ENCODE measurements at places on chromosomes 3 and 15.

- DNase-seq, result no peak
Observed at GRCh38 chr3:138412821-138413551, 21.4 kb upstream of the ESYT3 start.

DNA sequence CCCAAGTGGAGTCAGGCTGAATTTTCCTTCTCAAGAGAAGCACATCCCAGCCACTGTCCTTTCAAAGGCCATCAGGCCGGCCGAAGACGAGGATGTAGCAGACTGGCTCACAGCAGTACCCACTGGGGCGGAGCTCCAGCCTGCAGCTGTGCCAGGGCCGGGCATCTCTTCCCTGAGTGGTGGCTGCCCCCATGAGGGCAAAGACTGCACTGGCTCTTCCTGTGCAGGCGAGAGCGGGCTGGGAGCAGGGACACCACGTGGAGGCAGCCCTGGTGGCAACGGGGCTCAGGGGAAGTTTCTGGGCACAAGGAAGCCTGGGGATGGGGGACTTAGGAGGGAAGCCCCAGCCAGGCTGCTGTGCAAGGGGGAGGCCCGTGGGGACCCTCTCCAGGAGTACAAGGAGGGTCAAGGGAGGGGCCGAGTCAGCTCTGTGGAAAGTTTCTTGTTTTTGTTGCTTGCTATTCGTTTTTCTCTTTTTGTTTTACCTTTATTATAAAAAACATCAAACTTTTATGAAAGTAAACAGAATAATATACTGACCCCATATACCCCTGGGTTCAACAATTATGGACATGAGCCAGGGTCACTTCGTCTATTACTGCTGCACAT, 66.1 kb downstream of the RPN1 start:
- DNase-seq, result no peak

GRCh38 chr3:25479727-25480010, 51.6 kb downstream of the RARB start:
- DNase-seq, result no peak

DNA sequence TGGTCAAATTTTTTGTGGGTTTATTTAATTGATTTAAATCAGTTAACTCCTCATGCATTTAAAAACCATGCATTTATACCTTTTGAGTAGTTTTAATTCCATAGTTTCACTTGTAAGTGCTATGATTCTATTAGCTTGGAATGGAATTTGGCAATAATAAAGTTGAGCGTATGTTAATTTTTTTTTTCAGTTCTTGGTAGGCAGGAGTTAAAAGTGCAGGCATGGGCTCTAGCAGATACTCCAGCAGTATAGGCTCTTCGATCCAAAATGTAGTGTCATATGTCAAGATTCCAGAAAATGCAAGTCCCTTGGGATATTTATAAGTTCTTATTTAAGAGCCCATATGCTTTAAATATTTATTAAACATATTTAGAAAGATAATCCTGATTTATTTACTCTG, 70.3 kb downstream of the LYSMD4 start:
- no peak for DNase-seq

GRCh38 chr3:23175341-23176083, 27.6 kb upstream of the UBE2E2 start:
- no peak for DNase-seq

- DNase-seq, result no peak
Observed at GRCh38 chr3:158347966-158348365, 223.0 kb upstream of the MLF1 start.

DNA sequence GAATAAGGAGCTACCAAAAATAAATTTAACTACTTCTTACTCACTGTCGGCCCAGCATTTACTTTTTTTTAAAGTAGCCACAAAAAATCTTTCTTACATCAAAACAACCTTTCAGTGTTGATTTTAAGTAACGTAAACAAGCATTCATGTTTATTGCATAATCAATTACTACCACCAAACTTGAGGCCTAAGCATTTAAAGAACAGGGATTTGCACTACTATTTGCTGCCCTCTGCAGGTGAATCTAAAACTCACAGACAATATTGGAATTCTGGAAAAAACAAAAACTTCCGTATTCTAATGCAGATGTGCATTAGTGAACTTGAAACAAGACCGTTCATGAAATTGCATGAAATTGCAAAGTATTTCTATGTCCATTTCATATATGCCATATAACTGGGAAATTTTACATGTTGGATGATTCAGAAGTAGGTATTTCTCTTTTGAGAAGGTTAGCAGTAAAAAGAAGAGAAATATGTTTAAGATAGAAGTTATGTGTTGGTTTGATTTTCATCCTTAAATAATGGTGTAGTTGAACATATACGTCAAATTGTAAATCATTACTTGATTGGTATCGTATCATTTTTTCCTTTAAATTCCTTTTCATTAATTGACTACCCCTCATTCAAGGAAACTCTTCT, 55.6 kb downstream of the CGGBP1 start:
- DNase-seq, result peak; percentile 36

GRCh38 chr3:127823426-127823857, 1.1 kb upstream of the MGLL start:
- DNase-seq, result no peak

DNA sequence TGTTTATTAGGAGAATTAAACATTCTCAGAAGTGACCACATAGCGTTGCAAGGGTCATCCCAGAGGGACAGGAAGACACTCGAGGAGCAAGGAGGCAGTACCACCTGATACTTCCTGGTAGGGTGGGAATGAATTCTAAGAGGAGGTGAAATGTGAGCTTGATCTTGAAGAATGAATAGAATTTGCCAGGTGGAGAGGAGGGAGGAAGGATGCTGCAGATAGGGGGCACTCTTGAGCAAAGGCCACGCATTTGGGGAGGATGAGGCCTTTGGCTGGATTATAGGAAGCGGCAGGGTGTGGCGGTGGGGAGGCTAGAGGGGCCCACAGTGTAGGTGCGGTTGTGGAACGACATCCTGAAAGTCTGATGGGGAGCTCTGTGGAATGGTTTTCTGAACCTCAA, 33.5 kb downstream of the CHCHD6 start:
- no peak for DNase-seq

DNA sequence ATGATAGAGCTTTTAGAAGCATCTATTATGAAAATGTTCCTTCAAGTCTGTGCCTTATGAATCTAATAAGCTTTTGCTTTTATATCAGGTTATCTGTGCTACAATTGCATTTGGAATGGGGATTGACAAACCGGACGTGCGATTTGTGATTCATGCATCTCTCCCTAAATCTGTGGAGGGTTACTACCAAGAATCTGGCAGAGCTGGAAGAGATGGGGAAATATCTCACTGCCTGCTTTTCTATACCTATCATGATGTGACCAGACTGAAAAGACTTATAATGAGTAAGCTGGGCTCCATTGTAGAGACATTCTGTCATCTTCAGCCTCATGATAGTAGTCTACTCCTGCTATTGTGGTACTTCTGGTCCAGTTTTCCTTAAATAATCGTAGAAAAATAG, 73.4 kb downstream of the BLM start:
- DNase-seq, result no peak

DNA sequence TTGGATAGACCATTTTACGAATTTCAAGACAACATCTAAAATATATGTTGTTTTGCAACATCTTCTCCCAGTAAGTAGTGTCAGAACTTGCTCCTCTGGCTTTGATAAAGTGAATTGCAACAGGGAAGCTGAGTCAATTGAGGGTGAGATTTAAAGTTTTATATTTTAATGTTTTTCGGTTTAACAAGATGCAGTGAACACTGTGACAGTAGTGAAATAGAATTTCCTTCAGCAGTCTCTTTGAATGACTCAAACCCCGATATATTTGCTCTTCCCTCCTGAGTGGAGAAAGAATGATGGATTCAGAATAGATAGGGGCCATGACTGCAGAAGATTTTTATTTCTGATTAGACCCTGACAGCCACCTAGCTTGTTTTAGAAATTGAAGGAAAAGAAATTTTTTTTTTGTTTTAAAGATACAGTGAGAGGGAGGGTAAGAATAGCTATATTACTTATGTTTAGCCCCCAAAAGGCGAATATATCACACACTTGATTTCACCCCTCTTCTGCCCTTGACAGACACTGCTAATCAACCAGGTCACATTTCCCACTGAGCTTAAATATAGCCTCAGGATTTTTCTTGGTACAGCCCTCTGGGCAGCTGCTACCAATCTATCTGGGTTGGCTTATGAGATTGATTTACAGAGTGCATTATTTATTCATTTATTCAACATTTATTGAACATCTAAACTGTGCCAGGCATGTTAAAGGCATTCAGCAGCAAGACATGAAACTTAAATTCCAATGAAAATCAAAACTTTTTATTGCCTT, 183.3 kb upstream of the ADAMTS9 start:
- no peak for DNase-seq

DNA sequence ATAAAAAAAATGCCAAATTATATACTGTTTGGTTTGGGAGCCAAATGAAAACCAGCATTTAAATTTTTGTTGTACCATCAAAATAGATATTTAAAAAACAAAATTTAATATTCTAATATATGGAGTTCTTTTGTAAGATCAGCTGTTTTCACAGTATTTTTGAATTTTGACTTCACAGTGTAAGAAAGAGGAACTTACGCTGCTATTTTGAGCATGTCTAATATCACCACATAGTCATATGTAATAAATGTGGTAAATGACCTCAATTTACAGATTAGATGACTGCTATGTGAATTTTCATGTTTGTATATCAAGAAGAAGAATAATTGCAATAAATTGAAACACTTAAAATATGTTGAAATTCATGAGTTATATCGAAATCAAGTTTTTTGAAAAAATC, 189.6 kb downstream of the ARRDC4 start:
- DNase-seq, result no peak

- no peak for DNase-seq
Observed at GRCh38 chr3:81927811-81928210, 166.4 kb upstream of the GBE1 start.

GRCh38 chr3:31661993-31662670, 129.4 kb downstream of the STT3B start:
- no peak for DNase-seq

- DNase-seq, result no peak
Observed at GRCh38 chr3:88112289-88112688, 37.5 kb upstream of the C3orf38 start.

DNA sequence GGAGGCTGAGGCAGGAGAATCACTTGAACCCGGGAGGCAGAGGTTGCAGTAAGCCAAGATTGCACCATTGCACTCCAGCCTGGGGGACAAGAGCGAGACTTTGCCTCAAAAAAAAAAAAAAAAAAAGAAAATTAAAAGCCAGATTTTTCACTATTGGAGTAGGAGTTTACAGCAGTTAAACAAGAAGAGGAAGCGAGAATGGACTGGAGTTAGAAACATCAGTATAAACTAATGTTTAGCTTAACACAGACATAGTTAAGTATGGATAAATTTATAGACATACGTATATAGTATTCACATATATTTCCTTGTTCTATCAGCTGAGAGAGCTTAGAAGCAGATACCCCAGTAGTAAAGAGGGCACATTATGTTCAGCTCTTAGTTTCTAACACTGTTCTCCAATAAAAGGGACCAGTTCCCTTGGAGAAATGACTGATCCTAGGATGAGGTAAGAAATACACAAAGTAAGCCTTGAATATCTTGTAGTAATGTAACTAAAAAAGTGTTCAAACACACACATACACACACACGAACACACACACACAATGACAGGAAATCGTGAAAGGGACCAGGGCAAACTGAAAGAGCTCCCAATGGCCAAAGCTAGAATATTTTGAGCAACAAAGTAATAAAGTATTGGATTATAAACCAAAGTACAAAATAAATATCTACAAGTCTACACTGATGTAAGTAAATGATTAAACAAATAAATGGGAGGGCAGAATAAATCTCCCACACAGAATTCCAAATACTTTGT, 25.1 kb downstream of the PIK3CB start:
- no peak for DNase-seq

DNA sequence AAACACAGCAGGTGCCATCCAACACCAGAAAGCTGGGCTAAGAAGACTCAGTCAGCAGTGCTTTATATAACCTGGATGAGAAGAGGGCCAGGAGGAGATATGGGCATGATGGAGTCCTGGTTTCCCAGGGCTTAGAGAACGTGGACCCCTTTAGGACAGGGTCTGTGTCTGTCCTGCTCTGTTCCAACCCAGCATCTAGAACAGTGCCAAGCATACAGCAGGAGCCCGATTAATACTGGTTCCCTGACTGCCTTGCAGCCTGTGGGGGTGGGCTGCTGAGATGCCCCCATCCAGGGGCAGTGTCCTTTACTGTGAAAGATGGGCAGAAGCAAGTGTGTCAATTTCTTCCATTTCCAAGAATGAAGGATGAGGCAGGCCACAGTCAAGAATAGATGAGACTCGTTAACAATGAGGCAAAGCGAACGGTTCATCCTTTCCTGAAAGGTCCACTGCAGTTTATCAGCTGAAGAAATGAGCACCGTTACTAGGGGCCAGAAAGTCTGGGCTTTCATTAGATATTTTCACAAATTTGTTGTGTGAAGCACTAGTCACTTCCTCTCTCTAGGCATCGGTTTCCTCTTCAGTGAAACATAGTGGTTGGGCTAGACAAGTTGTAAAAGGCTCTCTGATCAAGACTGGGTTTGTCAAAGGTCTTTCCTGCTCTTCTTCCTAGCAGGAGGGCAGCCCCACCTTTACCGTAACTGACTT, 72.0 kb upstream of the HERC1 start:
- DNase-seq, result peak; percentile 48

DNA sequence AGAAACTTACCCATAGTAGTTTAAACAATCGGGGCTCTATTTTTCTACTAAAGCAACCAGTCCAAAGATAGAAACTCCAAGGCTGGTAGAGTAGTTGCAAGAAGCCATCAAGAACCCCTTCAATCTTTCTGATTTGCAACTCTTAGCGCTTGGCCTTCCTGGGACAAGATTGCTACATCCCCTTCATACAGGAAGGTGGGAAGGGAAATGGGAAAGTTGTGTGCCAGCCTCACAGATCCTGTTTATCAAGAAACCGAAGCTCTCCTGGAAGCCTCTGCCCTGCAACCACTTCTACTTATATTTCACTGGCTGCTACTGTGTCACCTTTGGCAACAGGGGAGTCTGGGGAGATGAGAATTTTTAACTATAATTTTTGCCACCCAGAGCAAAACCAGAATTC, 46.2 kb downstream of the OSBPL10 start:
- DNase-seq, result no peak

DNA sequence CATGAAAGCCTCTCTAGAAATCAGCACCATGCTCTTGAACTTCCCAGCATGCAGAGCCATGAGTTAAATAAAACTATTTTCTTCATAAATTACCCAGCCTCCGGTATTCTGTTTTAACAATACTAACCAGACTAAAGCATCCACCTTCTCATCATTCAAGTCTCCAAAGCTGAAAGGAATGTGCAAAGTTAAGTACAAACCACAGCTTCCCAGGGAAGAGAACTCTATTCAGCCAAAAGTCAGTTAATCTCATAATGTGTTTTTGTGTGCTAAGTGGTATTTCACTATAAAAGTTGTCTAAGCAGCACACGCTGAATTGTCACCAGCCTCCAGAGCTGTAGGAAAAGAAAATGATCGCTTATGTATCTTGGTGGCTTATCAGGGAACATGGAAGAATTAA, 135.5 kb upstream of the KCNH8 start:
- DNase-seq, result no peak
